ENCODE measurements at places on chromosomes 6 and 20. TPM values are rescaled to one million over a fixed set of nuclear protein-coding genes. Genes with fewer than 3 reads are reported as not detected.

- peak; percentile 25 for DNase-seq
Measured at GRCh38 chr20:30811885-30812671, 445.4 kb upstream of the DEFB115 start.

GRCh38 chr6:170116636-170117035, 174.2 kb downstream of the DLL1 start:
- DNase-seq: no peak

GRCh38 chr6:132860254-132860653, 45.9 kb downstream of the RPS12 start:
- DNase-seq: no peak

DNA sequence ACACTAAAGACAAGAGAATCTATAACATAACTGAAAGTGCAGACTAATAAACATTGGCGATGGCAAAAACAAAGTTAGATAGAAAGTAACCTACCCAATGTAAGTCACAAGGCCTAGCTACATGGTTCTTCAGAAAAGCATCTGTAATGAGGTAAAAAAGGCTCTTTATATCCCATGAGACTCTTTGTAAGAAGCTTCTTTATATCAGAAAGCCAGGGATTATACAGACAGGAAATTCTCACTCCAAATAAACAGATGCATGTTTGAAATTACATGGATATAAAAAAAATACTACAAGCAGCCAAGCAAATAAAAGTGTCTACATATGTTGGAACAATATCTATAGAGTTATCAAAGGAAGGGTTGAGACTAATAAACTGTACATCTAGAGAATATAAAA, 284.9 kb upstream of the NRSN1 start:
- no peak for DNase-seq

Gene PRPH2
- 5.0 TPM for total RNA-seq

Gene CNBD2
- 5.5 TPM for total RNA-seq

Gene MUC22
- not detected for total RNA-seq
